Parietal lobe (tissue), 2 donors: ENCODE measurements at places on chromosomes 11 and 22. TPM values are rescaled to one million over a fixed set of nuclear protein-coding genes. Genes with fewer than 3 reads are reported as not detected.

Gene WNT7B
- 9.1 TPM for total RNA-seq

Gene SERPIND1
- total RNA-seq = 1.3 TPM

Gene KCNJ1
- not detected for total RNA-seq

Gene GSTT2B
- 1.9 TPM for total RNA-seq

Gene LSP1
- 0.63 TPM for total RNA-seq

Gene APOC3
- total RNA-seq = not detected

Gene ANO9
- total RNA-seq = not detected

Gene CYB5R2
- total RNA-seq = 1.6 TPM

Gene IL18BP
- total RNA-seq = 7.8 TPM

Gene OR52B2
- total RNA-seq = 0.63 TPM

Gene BCR
- 79.8 TPM for total RNA-seq
